Activated naive CD4-positive, alpha-beta T cell (primary cell): ENCODE measurements at places on chromosomes 7 and 10.

DNA sequence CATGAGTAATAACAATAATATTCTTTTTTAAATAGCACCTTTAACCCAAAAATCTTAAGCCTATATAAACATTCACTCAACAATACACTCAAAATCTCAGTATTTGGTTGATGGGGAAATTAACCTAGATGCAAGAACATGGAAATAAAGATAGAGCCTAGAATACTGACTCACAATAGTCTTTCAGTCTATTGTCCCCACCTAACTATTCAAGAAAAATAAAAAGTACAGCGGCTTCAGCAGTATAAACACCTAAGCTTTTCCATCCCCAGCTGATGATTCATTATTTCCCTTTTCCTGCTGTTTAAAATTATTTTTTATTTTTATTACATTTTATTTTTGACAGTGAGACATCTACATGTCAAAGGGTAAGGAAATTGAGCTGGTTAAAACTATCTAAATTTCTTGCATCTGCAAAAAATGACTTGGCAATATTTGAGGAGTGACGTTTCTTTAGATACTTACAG, 201.4 kb downstream of the FZD1 start:
- DNase-seq: no peak

DNA sequence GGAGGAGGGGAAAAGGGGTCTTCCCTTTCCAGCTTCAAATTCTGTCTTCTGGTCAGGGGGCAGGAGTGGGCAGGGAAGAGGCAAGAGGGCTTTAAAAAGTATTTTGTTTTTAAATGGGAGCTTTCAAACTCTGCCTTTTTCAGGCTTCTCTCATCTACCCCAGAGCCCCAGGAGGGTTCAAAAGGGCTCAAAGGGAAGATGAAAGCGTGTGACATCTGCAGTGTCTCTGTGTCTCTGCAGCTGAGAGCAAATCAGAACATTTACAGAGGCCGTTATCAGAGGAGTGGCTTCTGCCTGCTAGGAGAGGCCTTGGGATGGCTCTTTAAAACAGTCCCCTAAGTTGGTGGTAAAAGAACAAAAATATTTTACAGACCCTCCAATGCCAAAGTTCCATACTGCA, 30.3 kb downstream of the TRIM8 start:
- DNase-seq: no peak

DNA sequence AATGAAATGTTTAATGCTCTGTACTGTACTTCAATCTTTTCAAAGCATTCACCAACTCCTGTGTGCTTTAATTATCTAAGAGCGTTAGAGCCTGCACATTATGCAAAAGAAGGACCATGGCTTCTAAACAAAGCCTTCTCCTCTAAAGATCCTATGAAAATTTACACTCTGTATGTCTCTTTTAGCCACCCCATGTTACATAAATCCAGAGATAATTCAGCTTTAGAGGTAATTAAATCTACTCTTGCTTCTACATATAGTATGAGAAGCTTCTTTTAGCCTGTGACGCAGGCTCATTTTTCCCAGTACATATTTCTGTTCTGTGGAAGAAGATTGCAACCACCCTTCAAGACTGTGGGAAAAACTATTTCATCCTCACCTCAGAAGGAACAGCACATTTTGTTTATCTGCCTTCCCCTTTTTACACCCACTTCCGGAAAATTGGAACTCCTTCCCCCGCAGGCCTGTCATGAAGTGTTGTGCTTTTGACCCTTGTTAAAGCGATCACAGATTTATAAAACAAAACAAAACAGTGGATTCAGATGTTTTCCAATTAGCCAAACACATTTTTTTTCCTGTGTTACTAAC, 8.1 kb upstream of the TAS2R16 start:
- no peak for DNase-seq

DNA sequence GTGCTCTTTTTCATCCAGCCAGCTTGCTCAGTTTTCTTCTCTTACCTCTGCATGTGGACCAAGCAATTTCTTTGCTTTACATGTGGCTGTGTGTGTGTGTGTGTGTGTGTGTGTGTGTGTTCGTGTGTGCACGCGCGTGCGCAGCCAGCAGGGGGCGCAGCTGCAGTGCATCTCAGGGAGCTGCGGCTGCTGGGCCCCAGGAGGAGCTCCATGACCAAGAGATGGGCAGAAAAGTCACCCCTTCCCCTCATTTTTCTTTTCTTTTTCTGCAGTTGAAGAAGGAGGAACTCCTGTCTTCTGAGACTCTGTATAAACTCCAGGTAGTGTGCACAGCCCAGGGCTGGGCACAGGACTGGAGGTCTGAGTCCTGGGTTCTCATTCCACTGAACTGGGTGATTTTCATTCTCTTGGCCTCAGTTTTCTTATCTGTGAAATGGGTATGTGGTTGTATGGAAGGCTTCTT, 41.8 kb downstream of the BLNK start:
- peak; percentile 14 for DNase-seq

DNA sequence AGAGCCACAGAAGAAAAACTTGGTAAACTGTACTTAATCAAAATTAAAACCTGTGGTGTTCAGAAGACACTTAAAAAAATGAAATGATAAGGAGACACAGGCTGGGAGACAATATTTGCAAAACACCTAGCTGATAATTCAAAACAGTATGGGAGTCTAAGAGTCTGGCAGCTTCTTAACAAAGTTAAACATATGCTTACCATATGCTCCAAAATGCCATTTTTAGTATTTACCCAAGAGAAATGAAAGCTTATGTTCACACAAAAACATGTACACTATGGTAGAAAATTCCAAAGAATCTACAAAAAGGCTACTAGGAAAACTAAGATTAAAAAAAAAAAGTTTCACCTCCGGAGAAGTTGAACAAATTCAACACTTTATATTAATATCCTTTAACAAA, 48.6 kb downstream of the ITGB1 start:
- no peak for DNase-seq

GRCh38 chr7:12731214-12731656, 43.8 kb downstream of the ARL4A start:
- no peak for DNase-seq

GRCh38 chr7:12158334-12159060, 52.6 kb upstream of the TMEM106B start:
- DNase-seq: no peak

- no peak for DNase-seq
Measured at GRCh38 chr7:41261080-41261479, 441.8 kb downstream of the INHBA start.

DNA sequence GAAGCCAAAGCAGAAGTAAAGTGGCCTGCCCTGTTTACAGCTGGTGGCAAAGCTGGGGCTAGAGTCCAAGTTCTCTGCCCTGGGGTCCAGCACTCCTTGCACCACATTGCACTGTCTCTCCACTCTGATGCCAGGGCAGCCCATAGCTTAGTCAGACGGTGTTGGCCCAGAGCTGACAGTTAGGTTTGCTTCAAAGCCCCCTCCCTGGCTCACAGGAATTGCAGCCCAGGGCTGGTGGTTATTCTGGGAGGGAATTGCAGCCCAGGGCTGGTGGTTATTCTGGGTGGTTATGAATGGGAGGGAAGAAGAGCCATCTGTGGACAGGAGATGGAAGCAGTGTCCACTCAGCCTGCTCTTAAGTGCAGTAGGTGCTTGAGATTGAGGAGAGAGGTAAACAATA, 88.9 kb downstream of the SCRN1 start:
- DNase-seq: no peak

- no peak for DNase-seq
Measured at GRCh38 chr7:134255814-134256213, 60.9 kb downstream of the SLC35B4 start.

GRCh38 chr7:158013085-158013668, 574.4 kb downstream of the PTPRN2 start:
- no peak for DNase-seq
